ENCODE measurements at places on chromosomes 7 and 10.

DNA sequence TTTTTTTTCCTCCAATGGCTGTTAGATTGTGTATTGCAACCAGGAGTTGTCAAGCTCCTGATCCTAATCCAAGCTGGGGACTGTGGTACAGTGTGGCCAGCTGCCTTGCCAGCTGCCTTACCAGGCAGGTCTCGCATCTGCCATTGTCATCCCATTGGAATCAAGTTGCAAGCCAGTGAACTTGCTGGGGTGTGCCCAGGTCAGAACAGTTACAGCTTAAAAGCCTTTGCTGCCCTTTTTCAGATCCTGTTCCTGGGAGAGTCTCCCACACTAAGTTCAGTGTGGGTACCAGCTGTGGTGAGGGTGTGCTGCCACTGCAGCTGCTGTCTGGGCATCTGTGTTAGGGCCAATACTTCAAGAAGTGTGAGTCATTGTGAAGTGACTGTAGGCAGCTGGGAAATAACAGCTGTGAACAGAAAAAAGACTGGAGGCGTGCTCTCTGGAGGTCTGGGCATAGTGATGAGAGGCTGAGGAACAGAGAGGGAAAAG is 72.8 kb downstream of the CCNY start:
- DNase-seq, result no peak

GRCh38 chr10:62268027-62268398 is 631 bp downstream of the RTKN2 start:
- no peak for DNase-seq

GRCh38 chr10:92001581-92001980 is 78.0 kb downstream of the BTAF1 start:
- DNase-seq, result no peak

DNA sequence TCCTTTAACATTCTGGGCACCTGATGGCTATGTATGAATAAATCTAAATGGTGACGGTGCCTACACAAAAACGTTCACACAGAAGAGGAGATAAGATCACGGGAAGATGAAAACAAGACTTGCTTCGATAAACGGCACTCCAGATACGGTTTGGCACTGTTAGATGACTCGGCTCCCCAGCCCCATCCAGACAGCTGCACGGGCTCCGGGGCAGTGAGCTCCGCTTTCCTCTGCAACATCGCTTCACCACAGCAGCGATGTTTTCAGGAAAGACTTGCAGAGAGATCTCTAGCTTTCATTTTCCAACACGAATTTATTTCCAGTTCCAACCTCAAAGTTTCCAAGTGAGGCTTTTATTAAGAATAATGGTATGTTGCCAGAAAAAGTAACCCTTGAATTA is 132.1 kb downstream of the KLF6 start:
- no peak for DNase-seq

DNA sequence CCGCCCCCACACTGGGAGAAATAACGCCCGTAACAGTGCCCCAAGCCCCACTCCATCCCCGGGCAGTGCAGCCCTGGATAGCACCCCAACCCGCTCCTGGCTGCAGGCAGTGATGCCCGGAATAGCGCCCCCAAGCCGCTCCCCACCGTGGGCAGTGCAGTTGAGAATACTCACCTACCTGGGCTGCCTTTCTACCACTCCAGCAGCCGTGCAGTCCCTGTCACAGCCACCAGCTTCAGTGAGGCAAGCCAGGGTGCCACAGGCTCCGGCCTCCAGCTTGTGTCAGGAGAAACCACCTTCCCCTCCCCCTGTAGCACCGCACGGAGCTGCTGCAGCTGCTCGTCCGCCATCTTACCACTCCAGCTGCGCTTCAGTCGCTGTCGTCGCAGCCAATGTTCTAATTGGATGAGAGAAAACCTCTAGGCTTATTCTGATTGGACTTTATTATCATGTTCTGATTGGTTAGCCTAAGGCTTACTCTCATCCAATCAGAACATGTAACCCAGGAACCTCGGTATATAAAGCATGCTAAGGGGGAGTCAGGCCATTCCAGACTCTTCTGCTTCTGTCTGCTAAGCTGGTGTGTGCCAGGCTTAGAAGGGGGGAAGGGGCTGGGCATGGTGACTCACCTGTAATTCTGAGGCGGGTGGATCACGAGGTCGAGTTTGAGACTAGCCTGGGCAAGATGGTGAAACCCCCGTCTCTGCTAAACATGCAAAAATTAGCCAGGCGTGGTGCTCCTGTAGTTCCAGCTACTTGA is 53.2 kb upstream of the ZNF33B start:
- no peak for DNase-seq

- DNase-seq, result no peak
These were observed 9.0 kb downstream of the CYP2W1 start for GRCh38 chr7:991729-992656.

DNA sequence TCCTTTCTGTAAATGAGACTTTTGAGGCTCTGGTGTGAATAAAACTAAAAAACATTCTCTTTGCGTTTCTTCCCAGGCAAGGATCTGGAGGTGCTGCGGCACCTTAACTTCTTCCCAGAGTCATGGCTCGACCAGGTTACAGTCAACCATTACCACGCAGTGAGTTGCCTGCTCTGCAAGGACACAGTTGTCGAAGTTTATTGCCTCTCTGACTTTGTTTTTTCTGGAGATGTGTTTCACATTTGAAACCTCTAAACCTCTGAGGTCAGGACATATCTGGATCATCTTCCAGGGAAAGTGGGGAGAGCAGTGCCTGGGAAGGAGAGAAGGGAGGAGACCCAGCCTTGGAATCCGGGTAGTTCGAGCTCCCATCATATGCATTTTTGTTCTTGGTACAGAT is 43.4 kb upstream of the PLEKHA1 start:
- no peak for DNase-seq

DNA sequence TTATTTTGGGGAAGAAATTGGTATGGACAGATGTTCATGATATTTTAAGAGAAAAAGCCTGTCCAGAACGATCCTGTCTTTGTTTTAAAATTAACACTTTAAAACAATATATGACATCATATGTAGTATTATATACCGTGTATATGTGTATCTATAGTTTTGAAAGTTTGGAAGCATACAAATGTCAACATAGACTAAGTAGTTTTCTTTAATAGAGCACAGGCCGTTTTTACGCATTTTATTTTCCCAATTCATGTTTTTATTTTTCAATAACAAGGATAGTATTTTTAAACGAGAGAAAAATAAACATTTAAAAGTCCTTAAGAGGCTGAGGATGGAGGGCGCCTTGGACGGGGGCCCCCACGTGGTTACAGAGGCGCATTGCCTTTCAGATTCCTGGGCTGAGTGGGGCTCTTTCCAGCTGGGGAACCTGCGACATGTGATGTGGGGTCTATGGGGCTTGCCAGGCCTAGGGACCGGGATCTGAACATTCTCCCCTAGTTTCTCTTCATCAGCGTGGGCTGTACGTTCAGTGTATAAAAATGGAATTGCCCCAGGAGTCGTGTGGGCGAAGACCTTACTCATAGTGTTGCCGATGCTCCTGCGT is 127.8 kb upstream of the ZNF746 start:
- DNase-seq, result peak; percentile 19

DNA sequence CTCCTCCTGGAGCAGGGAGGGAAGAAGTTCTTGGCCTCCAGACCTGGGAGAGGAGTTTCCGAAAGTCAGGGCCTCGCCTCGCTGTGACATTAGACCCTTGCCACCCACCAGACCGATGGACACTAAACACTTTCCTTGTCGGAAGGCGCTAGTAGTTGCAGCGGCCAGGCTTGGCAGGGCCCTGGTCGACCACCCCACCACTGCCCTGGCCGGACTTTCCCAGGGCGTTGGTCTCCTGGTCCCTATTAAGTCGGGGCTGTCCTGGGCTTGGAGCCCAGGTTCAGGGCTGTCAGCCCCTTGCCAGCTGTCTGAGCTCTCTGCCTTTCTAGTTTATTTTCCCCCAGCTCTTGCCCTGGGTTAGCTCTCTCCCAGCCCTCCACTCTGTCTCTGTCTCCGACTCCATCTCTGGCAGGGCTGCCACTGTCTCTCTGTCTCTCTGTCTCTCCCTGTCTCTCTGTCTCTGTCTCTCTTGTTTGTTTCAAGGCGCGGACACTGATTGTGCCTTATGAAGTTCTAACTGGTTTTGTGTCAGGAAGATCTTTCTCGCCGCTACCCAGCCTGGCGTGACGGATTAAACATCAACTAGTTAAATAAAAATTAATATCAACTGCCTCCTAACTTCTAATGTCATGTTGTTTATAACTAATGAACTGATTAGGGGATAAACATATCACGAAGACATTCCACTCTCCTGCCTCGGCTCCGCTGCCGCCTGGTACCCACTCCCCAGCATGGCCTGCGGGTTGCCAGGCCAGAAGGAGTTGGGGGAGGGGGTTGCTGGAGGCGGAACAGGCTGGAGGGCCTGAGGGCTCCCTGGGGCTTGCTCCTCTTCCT is 13.8 kb upstream of the PAX2 start:
- DNase-seq, result no peak

- no peak for DNase-seq
These were observed 14.1 kb upstream of the GOT1 start for GRCh38 chr10:99444383-99445045.

- no peak for DNase-seq
These were observed 50.0 kb upstream of the EMX2 start for GRCh38 chr10:117492504-117492903.

DNA sequence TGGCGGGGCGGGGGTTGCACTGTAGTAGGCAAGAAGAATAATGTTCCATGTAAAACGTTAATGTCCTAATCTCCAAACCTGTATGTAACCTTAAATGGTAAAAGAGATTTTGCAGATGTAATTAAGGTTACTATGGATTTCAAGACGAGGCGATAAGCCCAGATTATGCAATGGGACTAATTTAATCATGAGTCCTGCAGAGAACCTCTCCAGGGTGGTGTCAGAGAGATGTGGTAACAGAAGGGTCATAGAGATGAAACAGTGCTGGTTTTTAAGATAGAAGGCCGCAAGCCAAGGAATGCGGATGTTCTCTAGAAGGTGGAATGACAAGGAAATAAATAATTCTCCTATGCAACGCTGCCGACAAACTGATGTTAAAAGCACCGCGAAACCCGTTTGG is 57.1 kb downstream of the UBE3C start:
- no peak for DNase-seq

- no peak for DNase-seq
These were observed 32.3 kb upstream of the IMMP2L start for GRCh38 chr7:111594602-111595001.

DNA sequence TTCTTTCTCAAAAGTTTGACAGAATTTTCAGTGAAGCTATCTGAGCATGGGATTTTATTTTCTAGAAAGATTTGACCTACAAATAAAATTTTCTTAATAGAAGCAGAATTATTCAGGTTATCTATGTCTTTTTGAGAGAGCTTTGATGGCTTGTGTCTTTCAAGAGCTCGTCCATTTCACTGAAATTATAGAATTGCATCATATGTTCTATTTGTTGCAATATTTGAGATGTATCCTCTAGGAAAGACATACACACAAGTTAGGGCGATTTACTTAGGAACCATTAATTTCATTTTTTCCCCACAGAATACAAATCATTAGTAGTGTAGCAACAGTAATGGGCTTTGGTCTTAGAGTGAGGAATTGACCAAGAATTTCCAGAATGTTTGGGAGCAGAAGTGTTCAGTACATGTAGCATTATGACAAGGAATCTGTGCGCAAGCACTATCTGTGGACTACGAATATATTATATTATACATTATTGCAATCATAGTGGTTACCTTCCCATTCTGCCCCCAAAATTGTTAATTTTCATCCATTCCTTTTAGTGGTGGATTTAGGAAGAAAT is 12.8 kb upstream of the COL17A1 start:
- no peak for DNase-seq

DNA sequence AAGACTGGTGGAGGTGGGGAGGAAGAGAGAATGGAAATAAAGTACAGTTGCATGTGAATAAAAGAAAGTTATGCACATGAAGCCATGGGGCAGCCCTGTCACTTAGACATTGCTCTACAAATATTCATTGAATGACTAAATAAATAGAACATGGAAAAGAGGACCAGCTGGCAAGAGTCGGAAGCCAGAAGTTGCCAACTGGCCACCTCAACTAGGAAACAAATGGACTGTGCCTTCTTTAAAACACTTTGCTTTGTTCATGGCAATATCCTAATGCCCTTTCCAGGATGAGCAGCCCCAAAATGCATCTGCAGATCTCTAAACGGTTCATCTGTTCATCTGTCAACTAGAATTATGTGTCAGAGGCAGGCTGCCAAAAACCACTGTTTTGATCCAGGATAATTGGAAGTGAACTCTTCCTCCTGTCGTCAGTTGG is 157.3 kb downstream of the NOC3L start:
- no peak for DNase-seq

- DNase-seq, result no peak
These were observed 33.2 kb upstream of the VCL start for GRCh38 chr10:73964743-73965142.

GRCh38 chr7:118109607-118110006 is 74.4 kb upstream of the LSM8 start:
- no peak for DNase-seq

GRCh38 chr10:7887174-7887816 is 69.0 kb downstream of the TAF3 start:
- no peak for DNase-seq

DNA sequence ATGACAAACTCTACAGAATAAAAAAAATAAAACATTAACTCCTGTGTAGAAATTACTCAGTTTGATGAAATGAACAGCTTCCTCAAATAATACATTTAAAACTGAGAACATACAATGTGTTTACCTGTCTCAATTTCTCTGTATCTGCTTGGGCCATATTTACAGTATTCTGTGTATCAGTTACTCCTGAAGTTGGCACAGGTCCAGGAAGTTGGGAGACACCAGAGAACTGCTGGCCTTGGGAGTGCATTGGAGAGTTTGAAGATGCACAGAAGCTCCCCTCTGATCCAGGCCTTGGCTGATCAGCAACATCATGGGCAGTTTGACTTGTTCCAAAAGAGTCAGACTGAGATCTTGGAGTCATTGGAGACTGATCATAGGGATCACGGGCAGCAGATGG is 155.1 kb downstream of the GALNT11 start:
- DNase-seq, result no peak

DNA sequence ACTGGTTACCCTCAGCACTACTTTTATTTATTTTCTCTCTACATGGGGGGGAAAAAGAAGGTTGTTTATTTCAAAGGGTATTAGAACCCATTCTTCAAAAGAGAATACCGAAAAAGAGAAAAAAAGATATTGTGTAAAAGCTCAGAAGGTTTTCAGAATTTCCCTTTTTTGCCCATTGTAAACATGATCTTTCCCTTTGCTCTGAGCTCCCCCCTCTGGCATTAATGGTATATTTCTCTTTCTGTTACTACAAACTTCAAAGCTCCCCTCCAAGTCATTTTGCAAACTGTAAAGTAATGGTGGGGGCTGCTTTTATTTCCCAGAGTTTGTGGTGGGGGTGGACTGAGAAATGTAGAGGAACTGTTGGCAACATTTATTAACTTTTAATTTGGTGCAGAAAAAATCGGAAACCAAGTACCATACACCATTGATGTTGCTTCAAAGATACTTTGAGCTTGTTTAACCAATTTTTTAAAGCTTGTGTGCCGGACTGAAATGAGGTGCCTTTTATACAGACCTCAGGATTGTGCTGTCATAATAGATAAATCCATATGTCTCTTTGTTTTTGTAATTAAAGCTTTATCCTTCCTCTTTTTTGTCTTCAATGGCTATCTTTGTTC is 181.5 kb downstream of the EXOC4 start:
- DNase-seq, result no peak

- no peak for DNase-seq
These were observed 208.8 kb downstream of the HIBADH start for GRCh38 chr7:27453702-27454405.

- DNase-seq, result no peak
These were observed 253.1 kb upstream of the NEBL start for GRCh38 chr10:21150166-21150565.
